Smooth muscle cell of trachea (primary cell): ENCODE measurements at places on chromosomes 5 and 9. TPM values are rescaled to one million over a fixed set of nuclear protein-coding genes. Genes with fewer than 3 reads are reported as not detected.

The PCDHB10 gene
- 0.15 and 0.66 TPM in 2 replicates for total RNA-seq

The PANK3 gene
- 23.7 and 30.4 TPM in 2 replicates for total RNA-seq

The SLC36A3 gene
- not detected in 2 replicates for total RNA-seq

The BDP1 gene
- 16.4 and 22.5 TPM in 2 replicates for total RNA-seq

The NKD2 gene
- 4.6 and 7.1 TPM in 2 replicates for total RNA-seq

The MYO10 gene
- 46.7 and 81.5 TPM in 2 replicates for total RNA-seq

The CCNO gene
- 0.17 TPM in 1 of 2 replicates, not detected in the other for total RNA-seq
